ENCODE measurements at places on chromosomes 4 and X.

DNA sequence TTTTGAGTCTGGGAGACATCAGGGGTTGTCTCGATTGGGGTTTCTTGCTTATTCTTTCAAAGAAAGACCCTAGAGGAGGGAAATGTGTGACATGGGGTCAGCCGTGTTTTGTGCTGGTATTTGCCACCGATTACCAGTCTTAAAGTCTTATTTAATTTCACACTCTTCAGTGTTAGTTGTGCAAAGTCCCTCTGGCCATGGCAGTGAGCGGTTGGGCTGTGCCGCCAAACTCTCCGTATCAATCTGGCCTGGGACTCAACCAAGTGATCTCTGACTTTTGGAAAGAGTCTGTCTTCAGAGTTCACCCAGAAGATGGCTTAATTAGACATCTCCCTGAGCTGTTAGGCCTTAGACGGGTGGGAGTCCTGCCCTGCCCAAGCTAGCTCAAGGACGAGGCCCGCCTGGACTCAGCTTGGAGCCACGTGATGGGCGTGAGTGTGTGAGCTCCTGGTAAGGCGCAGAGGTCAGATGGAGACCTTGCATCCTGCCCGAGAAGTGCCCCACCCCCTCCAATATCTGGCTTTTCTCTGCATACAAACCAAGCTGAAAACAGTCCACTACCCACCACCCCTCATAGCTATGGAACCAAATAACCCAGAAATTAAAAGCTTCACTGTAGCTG, 3.8 kb upstream of the PITX2 start:
- DNase-seq = no peak

GRCh38 chr4:149264093-149264733, 551.4 kb downstream of the IQCM start:
- no peak for DNase-seq

GRCh38 chrX:53268173-53268572, 13.2 kb downstream of the IQSEC2 start:
- no peak for DNase-seq

DNA sequence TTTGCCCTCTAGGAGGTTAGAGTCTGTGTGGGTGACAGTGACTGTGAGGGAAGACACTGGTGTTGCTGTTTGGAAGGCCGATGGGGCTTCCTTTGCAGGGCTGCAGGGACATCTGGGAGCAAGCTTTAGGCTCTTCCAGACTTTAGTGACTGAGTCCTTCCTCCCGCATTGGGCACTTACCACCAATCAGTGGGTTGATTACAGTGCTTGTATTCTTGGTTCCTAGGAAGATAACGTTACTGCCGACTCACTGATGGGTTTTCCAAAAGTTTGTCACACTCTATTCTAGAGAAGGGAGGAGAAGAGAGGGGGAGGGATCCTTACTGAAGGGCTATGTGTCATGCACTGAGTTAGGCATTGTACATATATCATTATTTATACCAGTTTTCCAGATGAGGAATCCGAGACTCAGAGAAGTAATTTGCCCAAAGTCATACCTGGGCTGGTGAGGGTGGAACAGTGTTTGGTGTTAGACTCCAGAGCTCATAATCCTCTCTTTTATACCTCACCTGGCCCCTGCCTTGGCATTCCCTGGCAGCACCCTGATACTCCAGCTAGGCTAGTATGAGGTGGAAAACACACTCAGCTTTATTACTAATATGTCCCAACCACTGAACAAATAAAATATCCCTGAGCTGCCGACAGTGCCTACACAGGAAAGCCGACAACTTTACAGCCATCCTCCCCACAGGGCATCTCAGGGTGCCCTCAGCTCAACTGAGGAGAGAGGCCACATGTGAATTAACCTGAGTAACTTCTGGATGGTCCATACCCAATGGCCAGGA, 3.8 kb downstream of the CHST7 start:
- DNase-seq = no peak

- no peak for DNase-seq
Observed at GRCh38 chr4:10003666-10004065, 17.6 kb downstream of the SLC2A9 start.

- DNase-seq = no peak
Observed at GRCh38 chr4:169094656-169095231, 84.7 kb upstream of the CBR4 start.

- DNase-seq = no peak
Observed at GRCh38 chr4:6453688-6453990, 18.8 kb downstream of the PPP2R2C start.

GRCh38 chr4:156596706-156597329, 374.8 kb downstream of the PDGFC start:
- DNase-seq = no peak
